ENCODE measurements at places on chromosomes 16 and 17.

DNA sequence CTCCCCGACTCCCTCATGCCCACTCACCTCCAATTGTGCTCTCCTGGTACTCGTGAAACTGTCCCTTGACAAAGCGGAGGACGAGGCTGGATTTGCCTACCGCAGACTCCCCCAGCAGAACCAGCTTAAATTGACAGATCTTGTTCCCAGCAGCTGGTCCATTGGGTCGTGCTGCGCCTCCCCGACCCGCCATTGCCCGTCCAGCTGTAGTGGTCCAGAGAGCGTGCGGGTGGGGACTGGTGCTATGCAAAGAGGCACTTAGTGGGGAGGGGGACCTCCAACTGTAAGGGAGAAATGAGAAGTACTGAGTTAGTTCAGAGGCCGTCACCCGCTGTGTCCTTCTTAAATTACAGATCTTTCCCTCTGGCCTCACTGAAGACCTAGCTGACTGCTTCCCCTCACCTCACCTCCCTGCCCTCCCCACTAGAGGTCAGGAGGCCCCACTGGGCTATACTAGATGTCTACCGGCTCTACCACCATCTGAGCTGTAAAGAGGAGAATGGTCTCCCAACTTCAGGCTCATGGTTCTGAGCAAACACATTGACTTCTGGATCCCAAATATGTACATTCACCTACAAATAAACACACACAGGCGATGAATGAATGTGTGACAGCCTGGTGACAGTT lies 7.8 kb downstream of the HSPB9 start:
- DNase-seq = no peak

DNA sequence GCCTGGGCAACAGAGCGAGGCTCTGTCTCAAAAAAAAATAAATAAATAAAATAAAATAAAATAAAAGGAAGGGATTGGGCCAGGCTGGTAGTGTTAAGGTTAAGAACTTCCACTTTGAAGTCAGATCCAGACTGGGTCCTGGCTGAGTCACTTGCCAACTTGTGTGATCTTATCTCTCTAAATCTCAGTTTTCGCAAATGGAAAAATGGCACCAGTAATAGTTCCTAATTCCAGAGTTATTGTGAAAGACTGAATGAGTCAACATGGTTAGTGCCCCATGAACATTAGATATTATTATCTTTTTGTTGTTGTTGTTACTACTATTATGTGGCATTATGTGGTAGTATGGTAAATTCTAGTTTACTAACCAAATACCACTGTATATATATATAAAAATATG lies 188.0 kb upstream of the AXIN2 start:
- no peak for DNase-seq

DNA sequence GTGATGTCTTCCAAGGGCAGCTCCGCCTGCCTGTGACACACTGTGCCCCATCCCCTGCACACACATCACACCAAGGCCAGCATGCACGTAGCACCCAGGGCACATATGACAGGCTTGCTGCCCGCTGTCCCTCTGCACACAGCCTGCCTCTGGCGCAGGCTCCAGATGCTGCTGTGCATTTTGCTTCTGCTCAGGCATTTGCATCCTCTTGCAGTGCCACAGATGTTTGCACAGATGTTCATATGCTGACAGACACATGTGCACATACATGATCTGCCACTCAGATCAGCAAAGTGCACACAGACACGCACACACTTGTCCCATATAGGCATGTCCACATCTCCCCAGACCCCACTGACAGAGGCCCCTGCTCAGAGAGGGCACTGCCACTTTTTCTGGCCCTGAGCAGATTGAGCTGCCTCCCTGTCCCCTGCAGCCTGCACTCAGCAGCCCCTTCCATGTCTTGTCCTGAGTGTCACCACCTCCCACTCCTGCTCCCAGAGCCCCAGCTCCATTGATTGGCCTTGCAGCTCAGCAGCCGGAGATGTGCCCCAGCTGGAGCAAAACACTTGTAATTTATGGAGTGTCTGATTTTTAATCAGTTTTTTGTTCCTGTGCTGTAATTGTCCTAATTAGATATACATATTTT lies 115.1 kb upstream of the RPL38 start:
- no peak for DNase-seq

- no peak for DNase-seq
Measured at GRCh38 chr17:40241252-40241834, 22.2 kb downstream of the WIPF2 start.

GRCh38 chr16:27514806-27515205 lies 34.9 kb downstream of the GTF3C1 start:
- DNase-seq = no peak

- no peak for DNase-seq
Measured at GRCh38 chr16:35689764-35690163, 2230.4 kb downstream of the TP53TG3F start.

GRCh38 chr16:65012357-65012756 lies 109.5 kb downstream of the CDH11 start:
- no peak for DNase-seq

GRCh38 chr17:9268546-9268945 lies 247.2 kb downstream of the NTN1 start:
- DNase-seq = no peak

GRCh38 chr17:2707721-2708584 lies 3.6 kb downstream of the CLUH start:
- DNase-seq = no peak

DNA sequence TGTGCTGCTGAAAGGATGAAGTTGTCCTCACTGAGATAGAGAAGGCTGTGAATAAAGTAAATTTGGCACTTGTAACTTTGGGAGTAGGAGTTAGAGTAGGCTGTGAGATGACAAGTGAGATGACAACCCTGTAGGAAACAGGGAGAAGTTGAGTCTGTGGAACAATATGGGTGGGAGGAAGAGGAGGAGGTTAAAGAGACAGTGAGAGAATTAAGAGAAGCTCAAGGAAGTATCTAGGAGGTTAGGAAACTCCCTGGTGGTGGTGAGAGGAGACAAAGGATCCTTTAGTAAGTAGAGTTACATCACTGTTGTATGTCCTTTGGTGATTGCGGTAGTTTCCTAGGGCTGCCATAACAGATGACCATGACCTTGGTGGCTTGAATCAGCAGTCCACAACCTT lies 10.7 kb upstream of the HSD17B2 start:
- no peak for DNase-seq

DNA sequence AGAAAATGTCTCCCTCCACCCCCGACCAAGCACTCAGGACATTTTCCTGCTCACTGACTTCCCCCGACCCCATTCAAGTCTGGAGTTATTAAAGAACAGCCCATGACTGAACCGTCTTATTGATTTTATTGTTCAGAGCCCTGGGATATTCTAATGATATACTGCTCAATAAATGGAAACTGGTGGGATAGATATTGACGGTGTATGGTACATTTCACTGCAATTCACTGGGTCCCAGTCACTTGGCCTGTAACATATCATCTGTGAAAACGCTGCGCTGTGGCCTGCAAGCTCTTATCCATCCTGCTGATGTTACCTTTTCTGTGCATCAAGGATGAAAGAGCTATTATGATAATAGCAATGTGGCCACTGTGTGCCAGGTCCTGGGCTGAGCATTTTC lies 258.2 kb downstream of the XYLT1 start:
- no peak for DNase-seq

DNA sequence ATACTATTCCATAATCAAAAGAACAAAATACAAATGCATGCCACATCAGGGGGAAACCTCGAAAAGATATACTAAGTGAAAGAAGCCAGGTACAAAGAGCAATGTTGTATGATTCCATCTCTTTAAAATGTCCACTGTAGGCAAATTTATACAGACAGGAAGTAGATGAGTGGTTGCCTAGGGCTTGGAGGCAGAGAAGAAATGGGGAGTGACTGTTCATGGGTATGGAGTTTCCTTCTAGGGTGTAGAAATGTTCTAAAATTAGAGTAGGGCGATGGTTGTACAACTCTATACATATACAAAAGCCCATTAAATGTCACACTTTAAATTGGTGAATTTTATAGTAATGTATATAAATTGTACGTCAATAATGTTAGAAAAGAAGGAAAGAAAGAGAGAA lies 128.1 kb downstream of the MAF start:
- no peak for DNase-seq

DNA sequence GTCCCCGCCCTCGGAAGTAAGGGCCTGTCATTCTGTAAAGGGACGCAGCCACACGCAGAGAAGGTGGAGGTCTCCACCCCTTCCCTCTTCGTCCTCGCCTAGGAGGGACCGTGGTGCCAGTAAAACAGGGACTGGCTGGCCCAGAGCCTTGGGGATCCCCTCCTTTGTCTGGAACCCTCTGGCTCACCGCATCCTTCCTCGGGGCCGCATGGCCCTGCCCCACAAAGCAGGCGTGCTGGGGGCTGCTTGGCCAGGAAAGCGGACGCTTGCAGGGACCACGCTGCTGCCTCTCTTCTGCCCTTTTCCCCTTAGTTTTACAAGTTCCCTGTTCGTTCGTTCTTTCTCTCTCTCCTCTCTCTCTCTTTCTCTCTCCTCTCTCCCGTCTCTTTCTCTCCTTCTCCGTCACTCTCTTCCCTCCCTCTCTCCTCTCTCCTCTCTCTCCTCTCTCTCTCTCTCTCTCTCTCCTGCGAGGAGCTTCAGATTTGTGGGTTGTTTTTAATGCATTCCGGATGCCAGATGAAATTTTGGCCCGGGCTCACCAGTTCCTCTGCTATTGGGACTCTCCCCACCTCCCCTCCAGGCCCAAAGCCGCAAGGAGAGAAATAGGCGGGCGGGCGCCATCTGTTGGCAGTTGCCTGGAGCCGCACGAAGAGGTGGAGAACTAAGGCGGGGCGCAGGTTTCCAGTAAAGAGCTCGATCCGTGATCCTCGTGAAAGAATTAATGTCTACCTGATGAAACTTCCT lies 35.1 kb upstream of the CDRT4 start:
- DNase-seq = peak; percentile 69

- DNase-seq = no peak
Measured at GRCh38 chr17:57612202-57613071, 132.7 kb downstream of the CCDC182 start.

DNA sequence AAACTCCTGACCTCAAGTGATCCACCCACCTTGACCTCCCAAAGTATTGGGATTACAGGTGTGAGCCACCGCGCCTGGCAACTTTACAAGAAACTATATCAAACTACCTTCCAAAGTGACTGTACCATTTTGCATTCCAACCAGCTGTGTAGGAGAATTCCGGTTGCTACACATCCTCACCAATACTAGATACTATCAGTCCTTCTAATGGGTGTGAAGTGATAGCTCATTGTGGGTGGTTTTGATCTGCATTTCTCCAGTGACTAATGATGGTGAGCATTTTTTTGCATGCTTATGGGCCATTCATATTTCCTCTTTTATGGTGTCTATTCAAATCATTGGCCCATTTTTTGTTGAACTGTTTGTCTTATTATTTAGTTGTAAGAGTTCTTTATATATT lies 37.7 kb downstream of the SCNN1B start:
- DNase-seq = no peak

DNA sequence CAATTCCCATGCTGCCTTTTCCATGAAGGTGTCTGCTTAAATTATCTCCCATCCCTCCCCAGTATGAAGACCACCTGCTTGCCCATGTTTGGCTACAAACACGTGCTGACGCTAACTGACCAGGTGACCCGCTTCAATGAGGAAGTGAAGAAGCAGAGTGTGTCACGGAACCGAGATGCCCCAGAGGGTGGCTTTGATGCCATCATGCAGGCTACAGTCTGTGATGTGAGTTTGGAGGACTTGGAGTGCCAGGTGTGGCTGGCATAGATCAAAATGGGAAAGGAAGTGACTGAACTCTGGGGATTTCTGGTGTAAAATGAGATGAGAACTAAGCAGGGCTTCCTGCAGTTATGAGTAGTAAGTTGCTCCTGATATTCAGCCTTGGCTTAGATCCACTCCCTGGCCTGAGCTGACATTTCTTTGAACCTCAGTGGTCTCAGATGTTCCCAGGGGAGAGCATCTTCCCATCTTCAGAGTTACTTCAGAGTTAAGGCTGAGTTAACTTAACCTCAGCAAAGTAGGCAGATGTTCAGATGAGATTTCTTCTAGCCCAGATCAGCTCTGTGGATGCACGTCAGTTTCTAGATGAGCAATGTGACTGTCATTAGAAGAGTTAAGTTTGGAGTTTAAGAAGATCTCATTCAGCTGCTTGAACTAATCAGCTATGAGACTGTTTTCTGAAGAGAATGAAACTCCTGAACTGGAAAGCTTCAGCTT lies 32.7 kb downstream of the ITGB3 start:
- DNase-seq = peak; percentile 53

- no peak for DNase-seq
Measured at GRCh38 chr16:15879255-15879811, 9.1 kb downstream of the CEP20 start.

DNA sequence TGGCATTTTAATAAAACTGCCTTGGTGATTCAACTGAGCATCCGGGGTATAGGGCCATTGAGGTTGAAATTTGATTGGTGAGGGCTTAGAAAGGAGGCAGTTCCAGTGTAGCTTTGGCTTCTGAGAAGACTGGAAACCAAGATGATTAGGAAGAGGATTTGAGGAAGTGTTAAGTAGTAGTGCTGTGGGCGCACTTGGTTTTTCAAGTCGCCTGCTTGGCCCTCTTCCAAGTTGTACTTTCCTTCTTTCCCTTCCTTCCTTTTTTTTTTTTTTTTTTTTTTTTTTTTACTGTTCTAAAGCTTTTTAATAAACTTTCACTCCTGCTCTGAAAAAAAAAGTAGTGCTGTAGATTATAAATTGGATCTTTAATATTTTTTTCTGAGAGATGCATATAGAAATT lies 320.5 kb downstream of the UTP18 start:
- DNase-seq = no peak

GRCh38 chr16:13970708-13971422 lies 50.9 kb downstream of the ERCC4 start:
- DNase-seq = no peak

- no peak for DNase-seq
Measured at GRCh38 chr17:9865586-9865985, 39.5 kb downstream of the RCVRN start.

GRCh38 chr17:78567991-78568390 lies 9.2 kb downstream of the DNAH17 start:
- no peak for DNase-seq

DNA sequence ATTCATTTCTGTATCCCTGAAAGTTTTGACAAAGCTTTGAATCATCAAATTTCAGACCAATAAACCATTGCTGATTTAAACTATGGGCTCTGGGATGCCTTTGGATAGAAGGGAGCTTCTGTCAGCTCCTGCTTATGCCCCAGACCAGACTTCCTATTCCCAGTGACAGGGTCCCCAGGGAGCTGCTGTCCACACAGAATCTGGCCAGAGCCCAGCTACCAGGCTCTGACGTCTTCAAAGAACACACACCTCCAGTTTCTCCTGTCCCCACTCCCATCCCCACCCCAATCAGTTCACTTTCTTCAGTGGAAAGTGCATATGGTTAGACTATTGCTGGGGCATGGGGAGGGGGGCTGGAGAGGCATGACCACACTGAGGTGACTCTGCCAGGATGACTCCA lies 51.6 kb upstream of the SREBF1 start:
- DNase-seq = no peak

- DNase-seq = no peak
Measured at GRCh38 chr16:12155235-12155634, 178.7 kb downstream of the SNX29 start.

- DNase-seq = no peak
Measured at GRCh38 chr16:24156777-24157176, 99.4 kb upstream of the CACNG3 start.

- no peak for DNase-seq
Measured at GRCh38 chr16:9885467-9885866, 296.8 kb downstream of the GRIN2A start.
